ENCODE measurements at places on chromosomes 5 and 9.

GRCh38 chr5:52856564-52856963 lies 68.8 kb downstream of the ITGA1 start:
- DNase-seq, result no peak

DNA sequence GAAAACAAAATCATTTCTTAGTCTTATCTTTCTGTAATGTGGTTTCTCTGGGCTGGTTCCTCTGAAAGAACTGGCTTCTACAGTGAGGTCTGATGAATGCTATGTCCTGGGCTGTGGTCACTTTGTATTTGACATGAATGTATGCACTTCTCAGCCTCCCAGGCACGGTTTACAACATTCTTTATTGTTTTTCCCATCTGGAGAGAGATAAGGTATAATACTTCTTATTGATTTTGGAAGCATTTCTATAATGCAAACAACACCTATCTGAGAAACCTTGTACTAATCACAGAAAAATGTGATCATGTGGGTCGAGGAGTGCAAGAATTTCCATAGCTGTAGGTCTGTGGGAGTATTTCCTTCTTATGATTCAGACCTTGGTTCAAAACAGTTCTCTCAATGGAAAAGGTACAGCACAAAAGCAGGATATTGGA lies 46.9 kb downstream of the ACTBL2 start:
- DNase-seq, result peak; percentile 11

- DNase-seq, result no peak
These were observed 123.1 kb downstream of the DROSHA start for GRCh38 chr5:31408814-31409213.

- DNase-seq, result no peak
These were observed 181.4 kb upstream of the TBCA start for GRCh38 chr5:77957516-77957915.

GRCh38 chr5:83721953-83722901 lies 1.6 kb upstream of the HAPLN1 start:
- peak; percentile 83 for DNase-seq

- DNase-seq, result no peak
These were observed 316.8 kb downstream of the MLLT3 start for GRCh38 chr9:20305452-20305851.

All from HuH-7.5 (cell line).